NCI-H1694 treated with DMSO at 0.1 percent for 48 hours (cell line): ENCODE measurements at places on chromosomes 5 and 9.

DNA sequence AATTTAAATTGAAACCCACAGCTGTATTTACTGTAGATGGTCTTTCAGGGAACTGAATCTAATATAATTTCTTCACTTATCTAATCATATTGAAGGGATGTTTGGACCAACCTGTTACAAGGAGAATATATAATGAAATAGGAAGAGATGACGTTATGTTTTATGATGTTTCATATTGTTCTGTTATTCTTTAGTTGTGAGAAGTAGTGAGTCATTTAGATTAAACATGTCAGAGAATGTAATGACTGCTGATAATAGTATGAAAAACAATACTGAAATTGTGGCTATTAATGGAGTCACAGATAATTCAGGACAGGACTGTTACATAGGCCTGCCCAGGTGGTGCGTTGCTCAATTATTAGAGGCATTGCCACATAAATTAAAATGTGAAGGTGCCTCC lies 1993.4 kb downstream of the EFNA5 start:
- DNase-seq, result no peak

- DNase-seq, result no peak
Measured at GRCh38 chr5:136194576-136194975, 1.6 kb upstream of the SMIM32 start.

- DNase-seq, result no peak
Measured at GRCh38 chr9:69454321-69454720, 129.3 kb downstream of the ENTREP1 start.

- no peak for DNase-seq
Measured at GRCh38 chr5:4197151-4197550, 601.5 kb downstream of the IRX1 start.

DNA sequence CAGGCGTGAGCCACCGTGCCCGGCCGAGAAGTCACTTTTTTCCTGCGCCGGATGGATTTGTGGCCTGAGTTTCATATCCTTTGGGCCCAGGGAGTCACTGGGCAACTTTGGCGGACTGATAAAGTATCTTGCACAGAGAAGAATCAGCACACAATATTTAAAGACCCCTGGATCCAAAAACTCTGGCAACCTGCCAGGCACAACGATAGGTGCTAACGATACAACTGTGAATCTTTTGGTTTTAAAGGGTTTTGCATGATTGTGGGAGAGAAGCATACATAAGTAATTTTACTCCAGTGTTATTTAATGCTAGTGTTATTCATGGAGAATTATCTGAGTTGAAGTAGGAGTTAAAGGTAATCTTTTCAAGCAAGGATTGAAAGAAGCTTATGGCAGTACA lies 85.3 kb downstream of the TAF11L14 start:
- DNase-seq, result no peak

DNA sequence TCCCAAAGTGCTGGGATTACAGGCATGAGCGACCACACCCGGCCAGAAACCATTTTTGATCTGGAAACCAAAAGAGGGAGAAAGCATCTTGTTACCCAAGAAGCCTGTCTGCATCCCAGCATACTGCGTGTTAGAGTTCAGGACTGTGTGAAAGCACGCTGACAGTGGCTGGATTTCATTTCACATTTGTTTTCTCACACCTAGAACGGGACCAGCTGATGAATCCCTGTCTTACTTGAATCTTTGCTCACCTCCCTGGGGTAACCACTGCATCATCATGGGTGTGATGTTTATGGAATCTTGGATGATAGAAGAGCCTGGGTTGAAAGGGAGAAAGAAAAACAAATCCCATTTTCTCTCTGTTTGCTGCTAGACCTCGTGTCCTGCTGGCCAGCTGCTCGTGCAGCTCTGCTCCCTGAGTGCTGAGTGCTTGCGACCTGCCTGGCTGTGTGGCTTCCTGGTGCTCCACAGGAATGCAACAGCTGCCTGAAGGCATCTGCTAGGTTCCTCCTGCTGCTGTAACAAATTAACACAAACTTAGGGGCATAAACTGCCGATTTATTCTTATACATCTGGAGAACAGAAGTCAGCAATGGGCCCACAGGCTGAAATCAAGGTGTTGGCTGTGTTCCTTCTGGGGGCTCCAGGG lies 378.3 kb upstream of the DAP start:
- no peak for DNase-seq

DNA sequence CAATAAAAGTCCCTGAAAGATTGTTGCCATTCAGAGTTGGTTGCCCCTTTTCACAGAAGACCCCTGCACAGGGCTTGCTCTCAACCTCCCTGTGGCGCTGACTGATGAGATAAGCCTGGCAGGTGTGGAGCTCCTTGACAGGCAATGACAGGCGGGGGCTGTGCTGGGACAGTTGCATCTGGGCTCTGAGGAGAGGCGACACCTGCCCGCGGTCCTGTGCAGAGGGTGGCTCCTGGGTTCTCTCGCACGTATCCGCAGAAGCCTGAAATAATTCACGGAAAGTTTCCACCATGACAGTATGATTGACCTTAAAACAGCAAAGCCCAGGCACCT lies 19.8 kb upstream of the EXOC3 start:
- DNase-seq, result no peak

- DNase-seq, result peak; percentile 37
Measured at GRCh38 chr9:91001146-91001611, 199.6 kb downstream of the SYK start.

GRCh38 chr5:96924016-96924443 lies 11.8 kb upstream of the LNPEP start:
- no peak for DNase-seq

DNA sequence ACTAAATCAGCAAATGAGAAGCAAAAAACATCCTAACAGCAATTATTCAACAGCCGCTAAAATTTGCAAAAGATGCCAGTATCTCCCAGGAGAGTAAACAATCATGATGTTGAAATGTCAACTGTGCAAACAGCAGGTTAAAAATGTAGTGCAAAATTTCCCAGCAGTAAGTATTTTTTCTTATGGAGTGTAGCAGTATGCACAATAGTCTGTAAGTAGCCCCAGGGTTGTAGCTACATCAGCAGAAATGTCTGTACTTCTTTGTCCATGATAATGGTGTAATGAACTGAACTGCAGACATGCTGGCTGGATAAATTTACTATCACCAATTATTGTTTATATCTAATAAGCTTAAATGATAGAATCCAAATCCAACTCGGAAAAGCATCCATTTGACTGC lies 31.4 kb downstream of the GRIN3A start:
- DNase-seq, result no peak

DNA sequence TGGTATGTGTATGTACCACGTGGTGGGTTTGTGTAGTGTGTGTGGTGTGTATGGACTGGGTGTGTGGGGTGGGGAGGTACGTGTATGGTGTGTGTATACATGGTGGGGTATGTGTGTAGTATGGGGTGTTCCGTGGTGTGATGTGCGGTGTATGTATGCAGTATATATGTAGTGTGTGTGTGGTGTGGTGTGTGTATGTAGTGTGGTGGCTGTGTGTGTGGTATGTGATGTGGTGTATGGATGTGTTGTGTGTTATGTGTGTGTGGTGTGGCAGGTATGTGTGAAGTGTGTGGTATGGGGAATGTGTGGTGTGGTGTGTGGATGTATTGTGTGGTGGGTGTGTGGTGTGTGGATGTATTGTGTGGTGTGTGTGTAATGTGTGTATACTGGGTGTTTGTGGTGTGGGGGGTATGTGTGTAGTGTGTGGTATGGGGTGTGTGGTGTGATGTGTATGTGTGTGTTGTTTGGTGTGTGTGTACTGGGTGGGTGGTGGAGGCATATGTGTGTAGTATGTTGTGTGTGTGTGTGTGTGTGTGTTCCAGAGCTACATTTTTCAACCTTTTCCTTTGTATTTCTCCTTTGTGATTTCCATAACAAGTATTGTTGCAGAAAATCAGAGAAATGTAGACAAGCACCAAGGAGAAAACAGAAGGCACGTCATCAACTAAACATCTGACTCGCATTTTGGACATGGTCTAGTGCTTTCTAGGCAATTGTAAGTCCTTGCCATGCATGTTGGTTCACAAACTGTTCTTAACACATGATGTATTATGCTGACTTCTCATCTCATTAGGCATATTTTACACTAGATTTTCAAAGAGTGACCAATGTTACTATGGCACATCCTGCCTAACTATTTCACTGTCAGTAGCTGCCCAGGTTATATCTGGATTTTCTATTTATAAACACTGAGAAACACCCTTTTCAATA lies 13.2 kb downstream of the SEMA4D start:
- DNase-seq, result no peak

GRCh38 chr9:23011669-23012068 lies 565.0 kb downstream of the DMRTA1 start:
- no peak for DNase-seq

DNA sequence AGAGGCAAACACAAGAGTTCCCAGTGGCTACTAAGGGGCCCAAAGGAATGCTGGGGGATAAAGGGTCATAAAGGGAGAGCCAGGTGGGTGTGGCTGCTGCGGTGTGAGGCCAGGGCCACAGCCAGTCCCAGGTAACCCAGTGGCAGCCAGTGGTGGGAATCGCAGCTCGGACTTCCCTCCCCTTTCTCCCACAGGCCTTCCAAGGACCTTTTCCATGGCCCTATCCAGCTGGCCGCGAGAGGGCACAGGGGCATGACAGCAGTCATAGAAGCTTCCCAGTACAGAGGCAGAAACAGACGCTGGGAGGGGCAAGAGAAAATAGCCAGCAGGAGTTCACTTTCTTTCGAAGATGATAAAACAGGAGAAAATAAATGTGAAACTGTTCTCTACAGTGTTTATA lies 257.6 kb downstream of the SEMA5A start:
- no peak for DNase-seq

GRCh38 chr9:77575785-77576184 lies 72.3 kb downstream of the GNA14 start:
- DNase-seq, result no peak

DNA sequence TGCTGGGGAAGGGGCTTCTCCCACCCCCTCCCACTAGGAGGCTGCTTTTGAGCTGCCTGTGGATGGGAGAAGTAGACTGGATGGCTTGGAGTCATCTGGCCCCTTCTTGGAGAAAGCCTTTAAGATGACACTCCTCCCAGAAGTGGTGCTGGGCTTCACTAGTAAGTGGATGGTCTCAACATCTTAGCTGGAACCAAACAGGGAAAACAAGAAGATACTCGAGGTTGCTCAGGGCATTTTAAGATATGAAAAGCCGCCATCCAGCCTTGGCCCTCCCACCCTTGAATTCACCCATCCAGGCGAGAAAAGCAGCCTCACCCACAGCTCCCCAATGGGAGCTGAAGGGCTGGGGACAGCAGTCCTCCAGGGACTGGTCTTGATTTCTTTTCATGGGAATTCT lies 7.8 kb upstream of the SMIM32 start:
- DNase-seq, result no peak

GRCh38 chr5:175551266-175551665 lies 72.9 kb downstream of the SFXN1 start:
- no peak for DNase-seq

GRCh38 chr5:175712681-175713085 lies 54.8 kb downstream of the HRH2 start:
- DNase-seq, result peak; percentile 41

DNA sequence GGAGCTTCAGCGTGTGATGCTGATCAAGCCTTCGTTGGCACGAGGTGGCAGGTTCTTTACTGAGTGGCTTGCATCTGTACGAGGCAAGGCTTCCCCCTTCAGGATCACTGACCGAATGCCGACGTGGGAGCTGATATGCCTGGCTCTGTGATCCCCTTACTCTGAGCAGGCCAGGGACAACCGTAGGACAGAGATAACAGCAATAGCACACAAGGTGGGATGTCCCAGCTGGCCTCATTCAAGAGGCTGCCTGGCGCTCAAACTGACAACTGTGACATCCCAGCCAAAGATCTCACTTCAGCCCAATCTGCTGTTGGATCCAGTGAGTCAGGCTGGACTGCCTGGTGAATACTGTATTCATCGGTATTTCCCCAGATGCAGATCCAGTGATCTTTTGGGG lies 199.4 kb upstream of the PANK3 start:
- DNase-seq, result no peak

DNA sequence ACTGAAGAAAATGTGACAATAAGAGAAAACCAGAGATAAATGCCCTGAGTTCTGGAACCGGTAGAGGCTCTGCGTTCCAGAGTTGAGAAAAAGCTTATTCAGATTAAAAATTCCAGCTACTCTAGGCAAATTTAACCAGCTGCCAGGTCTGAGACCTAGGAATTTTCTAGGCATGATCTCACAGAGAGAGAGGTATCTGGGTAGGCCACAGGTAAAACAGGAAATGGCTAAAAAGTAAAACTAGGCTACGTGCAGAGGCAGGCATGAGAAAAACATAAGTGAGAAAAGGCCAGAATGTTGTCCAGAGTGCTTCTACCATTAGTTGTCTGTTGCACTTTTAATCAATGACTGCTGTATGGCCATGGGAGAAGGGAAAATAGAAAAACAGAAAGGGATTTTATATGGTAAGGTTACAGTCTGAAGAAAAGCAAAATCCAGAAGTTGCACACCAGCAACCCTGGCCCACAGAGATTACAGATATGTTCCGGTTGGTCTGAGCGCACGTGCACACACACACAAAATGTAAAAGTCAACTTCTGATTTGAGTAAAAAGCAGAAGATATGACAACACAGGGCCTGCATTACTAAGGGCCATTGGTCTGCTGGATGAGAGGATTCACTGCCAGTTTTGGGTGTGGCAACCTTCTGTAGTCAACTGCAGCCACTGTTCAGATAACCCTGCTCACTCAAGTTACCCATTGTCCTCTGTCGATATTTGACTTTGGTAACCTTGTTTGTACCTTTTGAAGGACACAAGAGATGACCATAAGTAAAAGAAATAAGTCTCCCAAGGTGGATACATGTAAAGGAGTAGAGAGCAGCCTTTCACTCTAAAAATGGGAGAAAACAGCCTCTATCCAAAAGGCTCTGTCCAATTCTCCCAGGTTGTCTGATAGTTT lies 266.0 kb downstream of the DTWD2 start:
- no peak for DNase-seq

- DNase-seq, result peak; percentile 39
Measured at GRCh38 chr5:125325488-125326149, 579.2 kb upstream of the ZNF608 start.

GRCh38 chr5:1063661-1064382 lies 48.0 kb downstream of the SLC12A7 start:
- no peak for DNase-seq

GRCh38 chr9:128125580-128126354 lies 1.8 kb downstream of the PTGES2 start:
- DNase-seq, result no peak

- no peak for DNase-seq
Measured at GRCh38 chr5:102625468-102625867, 126.7 kb upstream of the SLCO6A1 start.

GRCh38 chr5:99590806-99591205 lies 662.0 kb upstream of the CHD1 start:
- no peak for DNase-seq

DNA sequence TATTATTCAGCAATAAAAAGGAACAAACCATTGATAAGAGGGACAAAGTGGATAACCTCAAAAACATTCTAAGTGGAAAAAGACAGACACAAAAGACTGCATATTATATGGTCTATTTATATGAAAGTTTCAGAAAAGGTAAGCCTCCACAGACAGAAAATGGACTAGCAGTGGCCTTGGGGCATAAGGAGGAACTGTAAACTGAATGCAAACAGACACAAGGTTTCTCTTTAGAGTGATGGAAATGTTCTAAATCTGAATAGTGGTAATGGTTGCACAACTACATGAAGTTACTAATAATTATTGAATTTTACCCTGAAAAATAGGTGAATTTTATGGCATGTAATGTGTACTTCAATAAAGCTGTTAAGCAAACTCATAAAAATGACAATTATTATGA lies 286.3 kb upstream of the PAPPA start:
- DNase-seq, result no peak
